Upper lobe of right lung (tissue), 1 donor: ENCODE measurements at places on chromosomes 1 and 21. TPM values are rescaled to one million over a fixed set of nuclear protein-coding genes. Genes with fewer than 3 reads are reported as not detected.

DNA sequence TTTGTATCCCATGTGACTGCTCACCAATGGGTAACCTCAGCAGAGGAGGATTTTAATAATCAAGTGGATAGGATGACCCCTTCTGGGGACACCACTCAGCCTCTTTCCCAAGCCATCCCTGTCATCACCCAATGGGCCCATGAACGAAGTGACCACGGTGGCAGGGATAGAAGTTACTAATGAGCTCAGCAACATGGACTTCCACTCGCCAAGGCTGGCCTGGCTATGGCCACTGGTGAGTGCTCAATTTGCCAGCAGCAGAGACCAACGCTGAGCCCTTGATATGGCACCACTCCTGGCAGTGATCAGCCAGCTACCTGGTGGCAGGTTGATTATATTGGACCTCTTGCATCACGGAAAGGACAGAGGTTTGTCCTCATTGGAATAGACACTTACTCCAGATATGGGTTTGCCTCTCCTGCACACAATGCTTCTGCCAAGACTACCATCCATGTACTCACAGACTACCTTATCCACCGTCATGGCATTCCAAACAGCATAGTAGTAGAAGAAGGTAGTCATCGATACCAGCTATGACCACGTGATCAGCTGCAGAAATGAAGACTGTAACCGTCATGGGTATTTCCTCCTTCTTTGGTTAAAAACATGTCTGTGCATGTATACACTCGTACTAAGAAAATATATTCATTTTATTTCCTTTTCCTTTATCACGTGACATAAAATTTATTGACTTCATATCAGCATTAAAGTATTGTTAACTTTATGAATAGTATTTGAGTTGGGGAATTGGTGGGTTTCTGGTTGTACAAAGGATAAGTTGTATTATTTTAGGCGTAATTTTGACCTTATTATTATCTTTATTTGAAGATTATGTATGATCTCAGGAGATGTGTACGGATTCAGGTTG is 562.6 kb downstream of the PTPRU start:
- no peak for DNase-seq

GRCh38 chr1:1198423-1199140 is 7.8 kb downstream of the TNFRSF18 start:
- no peak for DNase-seq

- no peak for DNase-seq
Observed at GRCh38 chr21:34611528-34611927, 3.4 kb downstream of the RCAN1 start.

- no peak for DNase-seq
Observed at GRCh38 chr21:33974513-33975468, 59.2 kb upstream of the ATP5PO start.

- DNase-seq = no peak
Observed at GRCh38 chr1:92786111-92786901, 1.4 kb upstream of the EVI5 start.

DNA sequence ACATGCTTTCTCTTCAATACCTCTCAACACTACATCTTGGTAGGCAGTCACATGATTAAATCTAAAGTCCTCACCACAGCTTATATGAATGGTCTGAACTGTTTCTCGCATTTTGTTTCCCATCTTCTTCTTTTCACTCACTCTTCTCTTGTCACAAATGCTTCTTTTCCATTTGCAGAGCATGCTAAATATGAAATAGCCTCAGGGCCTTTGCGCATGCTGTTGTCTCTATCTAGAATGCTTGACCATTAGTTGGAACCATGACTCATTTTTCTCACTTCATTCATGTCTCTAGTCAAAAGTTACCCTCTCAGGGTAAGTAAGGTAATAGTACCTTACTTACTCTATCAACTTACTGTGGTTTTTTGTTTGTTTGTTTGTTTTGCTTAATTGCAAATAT is 239.7 kb downstream of the PTPRC start:
- DNase-seq = no peak

DNA sequence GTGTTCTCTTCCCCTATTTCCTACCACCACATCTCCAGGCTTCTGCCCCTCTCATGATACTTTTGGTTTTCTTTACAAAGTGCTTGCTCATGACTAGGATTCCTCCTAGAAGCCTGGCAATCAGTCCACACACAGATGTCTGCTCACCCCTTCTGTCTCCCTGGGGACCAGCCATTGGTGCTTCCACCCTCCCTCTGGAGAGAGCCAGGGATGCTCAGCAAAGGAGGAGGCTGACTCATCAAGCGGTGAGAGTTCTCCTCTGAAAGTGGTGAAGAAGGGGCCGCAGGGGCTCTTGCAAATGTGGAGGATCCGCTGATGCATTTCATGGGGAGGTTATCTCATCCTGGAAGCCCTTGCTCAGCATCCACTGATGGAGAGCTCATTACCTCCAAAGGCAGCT is 14.5 kb downstream of the NT5C1A start:
- no peak for DNase-seq

GRCh38 chr1:214331827-214332423 is 51.0 kb downstream of the SMYD2 start:
- DNase-seq = no peak

DNA sequence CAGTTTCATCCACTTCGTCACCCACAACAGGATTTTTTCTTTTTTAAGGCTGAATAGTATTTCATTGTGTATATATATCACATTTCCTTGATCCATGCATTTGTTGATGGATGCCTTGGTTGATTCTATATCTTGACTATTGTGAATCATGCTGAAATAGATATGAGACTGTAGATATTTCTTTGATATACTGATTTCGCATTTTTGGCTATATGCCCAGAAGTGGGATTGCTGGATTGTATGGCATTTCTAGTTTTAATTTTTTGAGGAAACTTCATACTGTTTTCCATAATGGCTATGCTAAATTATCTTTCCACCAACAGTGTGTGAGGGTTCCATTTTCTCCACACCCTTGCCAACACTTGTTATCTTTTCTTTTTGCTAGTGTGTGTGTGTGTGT is 5.0 kb downstream of the GUCA2B start:
- no peak for DNase-seq

DNA sequence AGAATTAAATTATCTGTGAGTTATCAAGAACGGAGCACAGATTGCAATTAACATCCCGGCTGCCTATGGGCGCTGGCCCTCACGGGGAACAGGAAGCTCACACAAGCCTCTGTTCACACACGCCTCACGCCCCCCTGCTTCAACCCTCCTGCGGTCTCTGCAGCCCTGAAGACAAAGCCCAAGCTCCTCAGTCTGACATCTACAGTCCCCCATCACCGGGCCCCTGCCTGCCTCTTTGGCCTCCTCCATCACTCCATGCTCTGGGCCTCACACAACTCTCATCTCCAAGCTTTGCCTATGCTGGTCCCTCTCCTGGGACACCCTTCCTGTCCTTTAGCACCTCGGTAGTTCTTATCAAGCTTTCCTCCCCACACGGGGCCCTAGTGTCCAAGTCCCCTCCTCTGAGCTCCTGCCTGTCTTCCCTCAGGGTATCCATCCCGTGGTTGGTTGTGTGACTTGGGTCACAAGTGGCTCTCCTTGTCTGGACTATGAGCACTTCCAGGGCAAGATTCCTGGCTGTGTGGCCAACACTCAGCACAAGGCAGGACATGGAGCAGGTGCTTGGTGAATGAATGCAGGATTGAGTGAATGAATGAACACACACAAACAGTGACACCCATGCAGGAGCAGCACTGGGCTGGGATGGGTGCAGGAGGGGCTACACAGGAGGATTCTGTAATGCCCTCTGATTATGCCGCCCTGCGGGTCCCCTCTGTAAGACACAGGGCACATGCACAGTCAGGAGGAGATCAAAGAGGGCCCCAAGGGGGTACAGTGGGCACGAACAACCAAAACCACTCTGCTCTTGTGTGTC is 116.1 kb downstream of the DMRTB1 start:
- peak; percentile 46 for DNase-seq

DNA sequence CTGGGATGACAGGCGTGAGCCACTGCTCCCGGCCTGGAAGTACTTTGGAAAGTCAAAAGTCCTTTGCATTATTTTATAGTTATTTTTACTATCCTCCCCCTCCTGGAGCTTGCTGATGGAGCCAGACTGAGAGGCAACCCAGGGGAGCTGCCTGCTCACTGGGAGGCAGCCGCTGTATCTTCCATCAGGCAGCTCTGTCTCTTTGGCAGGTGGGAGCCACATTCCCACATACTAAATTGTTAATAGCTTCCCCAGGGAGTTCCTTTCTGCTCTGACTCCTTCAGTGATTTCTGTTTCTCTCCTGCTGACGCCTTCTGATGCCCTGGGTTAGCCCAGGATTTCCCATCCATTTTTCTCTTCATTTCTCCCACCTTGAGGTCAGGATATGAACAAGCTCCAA is 4.9 kb upstream of the OPRD1 start:
- no peak for DNase-seq

GRCh38 chr1:185864889-185865517 is 130.8 kb downstream of the HMCN1 start:
- DNase-seq = no peak

DNA sequence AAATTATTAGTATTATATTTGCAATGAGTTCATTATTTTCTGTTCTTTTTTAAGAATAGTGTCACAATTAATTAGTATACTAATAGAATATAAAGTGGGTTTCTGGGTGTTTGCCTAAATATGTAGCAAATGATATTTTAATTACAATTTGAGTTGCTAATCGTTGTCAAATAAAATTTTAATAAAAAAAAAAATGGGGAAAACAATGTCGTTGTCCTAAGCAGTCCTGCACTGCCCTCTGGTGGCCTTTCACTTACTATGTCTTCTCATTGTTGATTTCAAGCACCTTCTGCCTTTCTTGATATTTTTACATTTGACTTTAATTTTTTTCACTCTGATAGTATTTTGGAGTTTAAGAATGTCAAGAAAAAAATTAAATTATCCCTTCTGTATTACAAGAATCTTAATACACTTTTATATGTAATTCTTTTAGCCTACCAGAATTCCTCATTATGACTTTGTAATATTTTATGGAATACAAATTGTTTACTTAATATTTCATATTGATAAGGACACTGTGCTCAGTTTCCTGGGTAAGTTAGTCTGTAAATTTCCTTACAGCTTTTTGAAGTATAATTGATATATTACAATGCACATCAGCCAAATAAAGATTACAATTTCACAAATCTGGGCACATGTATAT is 104.5 kb upstream of the FMN2 start:
- DNase-seq = no peak

GRCh38 chr1:13623021-13623637 is 39.5 kb downstream of the PDPN start:
- no peak for DNase-seq

GRCh38 chr21:45443595-45444181 is 38.7 kb downstream of the COL18A1 start:
- no peak for DNase-seq

GRCh38 chr1:44036409-44037139 is 5.3 kb upstream of the SLC6A9 start:
- DNase-seq = no peak

DNA sequence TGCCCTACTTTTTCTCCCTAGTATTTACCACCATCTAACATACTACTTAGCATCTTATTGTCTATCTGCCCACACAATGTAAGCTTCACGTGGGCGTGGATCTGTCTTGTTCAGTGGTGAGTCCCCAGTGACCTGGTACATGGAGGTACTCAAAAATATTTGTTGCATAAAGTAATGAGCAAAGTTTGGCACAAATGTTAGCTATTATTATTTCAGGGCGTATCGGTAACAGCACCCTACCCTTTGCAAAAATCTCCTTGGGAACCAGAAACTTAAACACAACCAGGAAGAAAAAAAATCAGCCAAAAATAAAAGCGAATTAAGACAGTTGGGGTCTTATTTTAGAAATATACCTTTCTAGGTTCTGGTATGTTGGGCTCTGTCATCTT is 454 bp upstream of the NENF start:
- DNase-seq = no peak

DNA sequence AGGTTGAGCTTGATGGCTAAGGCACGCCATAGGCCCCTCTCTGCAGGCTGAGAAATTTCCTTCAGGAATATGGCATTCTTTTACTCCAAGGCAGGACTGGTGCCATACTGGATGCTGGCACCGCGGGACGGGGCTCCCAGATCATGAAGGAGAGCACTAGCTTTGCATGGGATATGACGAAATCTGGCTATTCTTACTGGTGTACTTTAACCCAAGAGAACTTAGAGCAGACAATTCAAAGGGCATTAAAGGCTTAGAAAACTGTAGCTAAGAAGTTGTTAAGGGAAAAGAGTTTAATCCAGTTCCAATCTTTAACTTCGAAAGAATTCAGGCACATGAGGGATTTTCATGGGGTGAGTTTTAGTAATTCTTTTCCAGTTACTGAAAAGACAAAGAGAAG is 204.4 kb upstream of the ESRRG start:
- DNase-seq = no peak

DNA sequence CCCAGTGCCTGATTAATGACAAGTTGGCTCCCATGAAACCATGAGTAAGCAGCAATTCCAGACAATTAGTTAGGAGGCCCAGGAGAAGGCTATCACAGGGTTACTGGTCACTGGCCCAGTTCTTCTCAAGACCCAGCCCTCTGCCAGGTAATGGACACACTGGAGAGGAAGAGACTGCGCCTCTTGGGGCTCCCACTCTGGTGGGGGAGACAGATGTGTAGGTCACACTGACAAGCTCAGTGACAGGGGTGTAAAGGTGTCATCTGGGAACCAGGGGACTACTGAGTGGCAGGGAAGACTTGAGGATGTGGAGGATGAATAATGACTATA is 4.9 kb downstream of the HPCA start:
- DNase-seq = peak; percentile 50

GRCh38 chr1:61504305-61504704 is 220.6 kb downstream of the TM2D1 start:
- DNase-seq = no peak

GRCh38 chr1:32768110-32768850 is 48.9 kb downstream of the YARS1 start:
- DNase-seq = peak; percentile 40

DNA sequence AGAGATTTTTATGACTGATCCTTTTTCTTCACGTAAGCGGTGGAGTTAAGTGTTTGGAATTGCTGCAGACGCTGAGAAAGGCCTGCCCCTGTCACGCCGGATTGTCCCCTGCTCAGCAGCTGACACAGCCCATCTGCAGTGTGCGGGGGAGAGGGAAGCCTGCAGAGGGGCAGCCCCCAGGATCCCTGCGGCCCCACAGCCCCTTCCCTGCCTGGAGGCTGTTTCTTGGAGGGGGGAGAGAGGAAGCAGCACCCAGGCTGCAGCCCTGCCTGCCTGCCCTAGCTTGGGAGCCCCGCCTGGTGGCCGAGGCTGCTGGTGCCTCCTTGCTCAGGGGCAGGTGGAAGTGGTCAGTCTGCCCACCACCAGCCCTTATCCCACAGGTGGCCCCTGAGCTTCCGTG is 50.7 kb downstream of the PRDM16 start:
- no peak for DNase-seq

The RBP7 gene
- total RNA-seq = 8.7 TPM

The GBP5 gene
- 5.4 TPM for total RNA-seq

The ERG gene
- 36.7 TPM for total RNA-seq

The SLC26A9 gene
- total RNA-seq = 21.7 TPM

The DCST2 gene
- 1.5 TPM for total RNA-seq

The C4BPA gene
- 175 TPM for total RNA-seq

The SYCP1 gene
- not detected for total RNA-seq

The PRDM16 gene
- total RNA-seq = 21.0 TPM

The GBP7 gene
- total RNA-seq = 0.32 TPM

The ACTN2 gene
- 2.8 TPM for total RNA-seq

The PRDM15 gene
- total RNA-seq = 7.4 TPM

The CDC42SE1 gene
- 105 TPM for total RNA-seq

The KLHL12 gene
- 24.4 TPM for total RNA-seq

The OXCT2 gene
- 0.43 TPM for total RNA-seq
